ENCODE measurements at places on chromosomes 6 and 20.
A peak's percentile ranks its signal among the peaks of the same experiment; 100 is the strongest.

DNA sequence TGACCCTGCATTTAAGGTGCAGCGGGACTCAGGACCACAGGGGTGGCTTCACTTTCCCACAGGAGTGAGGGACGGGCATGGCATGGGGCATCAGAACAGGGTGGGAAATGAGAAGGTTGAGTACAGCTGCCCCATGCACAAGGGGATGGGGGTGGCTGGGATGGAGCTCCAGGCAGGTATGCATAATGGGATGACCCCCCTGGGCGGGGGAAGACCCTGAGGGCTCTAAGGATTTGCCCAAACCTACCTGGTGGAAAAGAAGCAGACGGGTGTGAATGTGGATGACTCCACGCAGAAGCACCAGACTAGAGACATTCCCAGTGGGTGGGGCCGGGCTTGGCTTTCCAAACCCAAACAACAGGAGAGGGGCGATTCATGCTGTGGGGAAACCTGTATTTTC is 200.3 kb downstream of the SYNDIG1 start:
- no peak for DNase-seq

DNA sequence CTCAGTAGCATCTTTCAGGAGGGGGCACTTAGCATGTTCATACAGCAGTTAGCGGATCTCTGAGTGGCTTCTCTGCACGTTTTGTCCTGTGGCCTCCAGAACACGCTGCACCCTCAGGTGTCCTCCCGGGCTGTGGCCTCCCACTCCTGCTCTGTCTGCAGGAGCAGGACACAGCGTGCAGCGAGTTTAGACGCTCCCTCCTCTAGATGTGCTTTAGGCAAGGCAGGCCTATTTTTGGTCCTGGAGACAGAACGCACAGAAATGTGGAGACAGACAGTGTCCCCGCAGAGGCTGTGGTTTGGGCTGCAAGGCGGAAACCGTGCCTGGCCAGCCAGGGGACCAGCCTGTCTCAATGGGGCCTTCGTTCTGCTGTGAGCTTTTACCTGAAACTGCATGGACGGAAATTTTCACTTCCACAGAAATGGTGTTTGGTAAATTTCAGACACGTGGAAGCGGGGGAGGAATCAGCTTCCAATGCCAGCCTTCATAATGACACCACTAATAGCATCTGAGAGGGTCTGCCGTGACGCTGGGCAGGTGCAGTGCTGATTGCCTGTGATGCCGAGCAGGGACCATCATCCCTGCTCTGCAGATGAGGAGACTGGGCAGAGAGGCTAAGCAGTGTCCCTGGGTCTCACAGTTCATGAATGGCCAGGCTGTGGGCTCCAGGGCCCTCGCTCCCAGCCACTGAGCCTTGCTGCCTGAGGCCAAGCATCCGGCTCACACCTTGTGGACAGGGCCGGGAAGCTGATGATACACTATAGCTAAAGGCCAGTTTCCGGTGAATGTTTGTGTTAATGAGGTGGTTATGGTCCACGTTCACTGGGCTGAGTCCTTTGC is 120.9 kb downstream of the SYCP2 start:
- no peak for DNase-seq

DNA sequence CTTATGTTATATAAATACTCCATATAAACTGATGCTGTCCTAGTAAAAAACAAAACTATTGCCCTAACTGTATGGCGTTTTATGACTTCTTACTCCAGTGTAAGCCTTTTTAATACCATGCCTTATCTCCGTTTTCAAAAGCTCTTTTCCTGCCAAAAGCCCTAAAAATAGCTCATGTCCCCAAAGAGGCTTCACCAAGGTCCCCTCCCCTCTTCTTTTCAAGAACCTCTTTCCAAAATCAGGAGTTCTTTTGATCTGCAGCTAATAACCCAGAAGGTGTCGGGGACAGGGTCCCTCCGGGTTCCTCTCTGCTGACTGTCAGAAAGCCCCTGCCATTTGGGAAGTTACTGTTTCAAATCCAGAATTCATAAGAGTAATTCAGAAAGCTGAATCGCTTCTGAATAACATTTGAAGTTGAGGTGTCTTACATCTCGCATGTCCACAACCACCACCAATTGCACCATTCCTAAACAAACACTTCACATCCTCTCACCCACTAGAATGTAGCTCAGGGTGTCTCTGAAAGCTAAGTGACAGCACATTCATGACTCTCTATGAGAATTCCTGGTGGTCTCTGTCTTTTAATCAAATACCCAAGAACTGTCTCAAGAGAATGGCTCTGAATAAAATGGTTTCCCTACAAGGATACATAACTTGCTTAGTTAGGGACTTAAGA is 13.3 kb downstream of the TASP1 start:
- no peak for DNase-seq

GRCh38 chr6:144217264-144217663 is 66.9 kb downstream of the STX11 start:
- DNase-seq: peak; percentile 4

DNA sequence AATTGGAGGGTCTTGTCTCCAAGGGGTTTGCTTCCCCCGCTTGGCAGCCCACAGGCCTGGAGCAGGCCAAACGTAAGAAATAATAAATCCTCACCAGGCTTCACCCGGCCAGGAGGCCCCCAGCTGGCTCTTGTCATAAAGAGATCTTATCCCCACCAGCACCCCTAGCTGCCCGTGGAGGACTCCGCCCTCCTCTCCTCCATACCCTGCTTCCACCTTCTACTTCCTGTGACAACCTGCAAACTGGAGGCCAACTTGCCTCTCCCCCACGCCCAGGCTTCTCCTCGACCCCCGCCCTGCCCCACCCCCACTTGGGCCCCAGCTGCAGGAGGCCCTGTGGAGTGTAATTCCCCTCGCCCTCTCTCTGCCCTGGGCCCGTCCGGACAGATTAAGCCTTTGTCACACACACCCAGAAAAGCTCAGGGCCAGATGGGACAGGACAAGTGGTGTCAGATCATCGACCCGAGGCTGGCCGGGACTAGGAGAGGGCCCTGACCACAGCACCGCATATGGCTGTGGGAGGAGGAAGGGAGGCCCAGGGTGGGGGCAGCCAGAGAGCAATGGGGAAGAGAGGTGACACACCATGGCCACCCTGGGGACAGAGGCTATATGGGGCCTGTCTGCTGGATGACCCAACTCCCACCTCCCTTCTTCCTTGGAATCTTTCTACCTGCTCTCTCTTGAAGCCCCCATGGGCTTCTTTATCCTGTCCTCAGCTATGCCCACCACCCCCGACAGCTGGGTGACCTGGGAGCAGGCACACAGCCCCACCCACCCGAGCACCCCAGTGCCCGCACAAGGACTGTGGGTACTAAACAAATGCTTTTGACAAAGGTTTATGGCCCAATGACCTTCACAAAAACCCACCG is 3.9 kb downstream of the NOL4L start:
- DNase-seq: peak; percentile 42

DNA sequence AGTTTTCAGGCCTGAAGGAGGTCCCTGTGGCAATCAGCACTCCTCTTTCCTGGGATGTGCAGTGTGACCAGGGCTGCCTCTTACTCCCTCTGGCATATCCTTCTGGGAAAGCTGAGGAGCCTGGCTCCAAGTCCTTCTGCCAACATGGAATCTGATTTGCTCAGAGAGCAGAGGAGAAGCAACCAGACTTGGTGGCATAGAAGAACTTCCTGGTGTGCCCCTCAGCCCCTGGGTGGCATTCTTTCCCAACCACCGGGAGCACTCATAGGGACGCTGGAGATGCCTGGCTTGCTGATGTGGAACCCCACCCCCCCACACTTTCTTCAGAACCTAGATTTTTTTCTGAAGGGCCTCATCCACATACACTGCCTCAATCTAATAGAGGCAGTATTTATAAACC is 107.6 kb upstream of the TRAF3IP2 start:
- no peak for DNase-seq

DNA sequence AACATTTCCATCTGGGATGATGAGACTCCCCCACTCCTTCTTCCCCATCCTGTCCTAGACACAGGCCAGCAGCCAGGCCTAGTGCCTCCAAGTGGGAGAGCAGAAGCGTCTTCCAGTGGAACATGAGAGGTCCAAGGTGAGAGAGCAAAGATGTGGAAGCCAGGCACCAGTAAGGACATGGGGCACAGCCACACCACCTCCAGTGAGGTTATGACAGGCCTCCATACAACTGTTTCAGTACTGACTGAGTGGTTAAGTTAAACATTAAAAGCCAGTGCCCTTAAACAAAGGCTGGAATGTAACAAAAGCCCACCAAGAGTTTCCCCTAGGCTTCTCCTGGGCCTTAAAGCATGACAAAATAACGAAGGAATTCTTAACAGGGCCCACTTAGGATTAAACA is 5.3 kb downstream of the ZBTB24 start:
- no peak for DNase-seq

DNA sequence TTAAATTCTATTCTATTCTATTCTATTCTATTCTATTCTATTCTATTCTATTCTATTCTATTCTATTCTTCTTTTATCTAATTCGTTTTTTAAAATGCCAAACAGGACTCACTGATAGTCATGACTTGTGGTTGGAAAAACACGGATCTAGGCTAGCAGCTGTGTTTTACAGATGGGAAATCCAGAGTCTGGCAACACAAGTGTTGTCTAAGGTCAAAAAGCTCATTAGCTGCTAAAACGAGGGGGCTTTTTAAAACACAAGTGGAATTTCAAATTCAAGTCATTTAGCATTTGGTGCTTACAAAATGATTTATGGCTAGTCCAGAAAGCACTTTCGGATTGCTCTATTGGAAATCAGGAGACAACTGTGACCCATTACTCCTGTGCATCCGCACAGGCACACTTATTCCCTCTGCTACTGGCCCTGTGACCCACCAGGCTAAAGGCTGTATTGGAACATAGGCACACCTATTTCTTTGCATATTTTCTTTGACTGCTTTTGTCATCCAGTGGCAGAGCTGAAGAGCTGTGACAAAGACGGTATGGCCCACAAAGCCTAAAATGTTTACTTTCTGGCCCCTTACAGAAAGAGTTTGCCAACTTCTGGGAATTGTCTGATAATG is 17.8 kb upstream of the MLIP start:
- no peak for DNase-seq

Data from inflammatory macrophage treated with lipopolysaccharide for 1 hour (primary cell).